ENCODE measurements at places on chromosomes 2 and 18. TPM values are rescaled to one million over a fixed set of nuclear protein-coding genes. Genes with fewer than 3 reads are reported as not detected.
A peak's percentile ranks its signal among the peaks of the same experiment; 100 is the strongest.

DNA sequence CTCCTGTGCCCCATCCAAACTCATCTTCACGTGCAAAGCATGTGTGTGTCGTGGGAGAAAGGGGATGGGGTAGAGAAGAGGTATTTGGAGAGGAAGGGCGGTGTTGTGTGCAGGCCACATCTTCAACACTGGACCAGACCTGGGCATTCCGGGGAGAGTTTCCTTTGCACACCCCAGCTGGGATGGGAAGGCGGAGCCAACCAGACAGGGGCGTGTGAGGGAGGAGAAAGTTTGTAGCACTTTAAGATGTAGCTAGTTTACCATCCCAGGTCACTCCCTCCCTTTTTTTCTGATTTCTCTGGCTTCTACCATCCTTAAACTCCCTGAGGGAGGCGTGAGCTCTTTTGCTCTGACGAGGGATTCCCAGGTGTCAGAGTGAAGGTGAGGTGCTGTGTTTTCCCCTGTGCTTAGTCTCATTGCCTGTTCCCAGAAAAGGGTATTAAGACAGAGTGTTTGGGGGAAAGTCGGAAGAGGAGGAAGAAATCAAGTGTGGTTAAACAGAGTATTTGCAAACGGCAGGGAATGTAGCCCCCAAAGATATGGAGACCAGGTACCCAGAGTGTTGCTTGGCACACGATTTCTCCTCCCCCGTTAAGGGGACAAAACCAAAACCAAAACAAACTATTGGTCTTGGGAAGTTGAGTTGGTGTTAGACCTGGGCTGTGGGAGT is 1.6 kb downstream of the SETBP1 start:
- H3K27me3 ChIP-seq, result no peaks in the 10 kb centered on the region
- peaks cover 59% of the 10 kb centered on the region for H3K4me1 ChIP-seq
- no peaks in the 10 kb centered on the region for H3K36me3 ChIP-seq

CDH2 gene
- total RNA-seq, result not detected

DNA sequence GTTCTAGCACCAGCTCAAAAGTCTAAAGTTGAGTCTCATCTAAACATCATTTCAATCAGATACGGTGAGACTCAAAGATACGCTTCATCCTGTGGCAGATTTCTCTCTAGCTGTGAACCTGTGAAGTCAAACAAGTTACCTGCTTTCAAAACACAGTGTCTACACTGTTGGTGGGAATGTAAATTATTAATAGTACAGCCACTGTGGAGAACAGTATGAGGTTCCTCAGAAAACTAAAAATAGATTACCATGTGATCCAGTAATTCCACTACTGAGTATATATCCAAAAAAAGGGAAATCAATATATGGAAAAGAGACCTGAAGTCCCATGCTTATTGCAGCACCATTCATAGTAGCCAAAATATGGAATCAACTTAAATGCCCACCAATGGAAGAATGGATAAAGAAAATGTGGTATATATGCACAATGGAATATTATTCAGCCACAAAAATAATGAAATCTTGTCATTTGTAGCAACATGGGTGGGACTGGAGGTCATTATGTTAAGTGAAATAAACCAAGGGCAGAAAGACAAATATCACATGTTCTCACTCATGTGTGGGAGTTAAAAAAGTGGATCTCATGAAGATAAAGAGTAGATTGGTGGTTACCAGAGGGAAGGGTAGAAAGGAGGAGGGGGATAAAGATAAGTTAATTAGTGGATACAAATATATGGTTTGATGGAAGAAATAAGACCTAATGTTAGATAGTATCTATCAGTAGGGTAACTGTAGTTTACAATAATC is 11.7 kb downstream of the UBR3 start:
- no peaks in the 10 kb centered on the region for H3K4me1 ChIP-seq
- H3K36me3 ChIP-seq, result peaks cover 3% of the 10 kb centered on the region
- no peak overlapping the region for H3K4me3 ChIP-seq
- no peak overlapping the region for H3K27ac ChIP-seq

DLX2 gene
- 0.52 TPM for total RNA-seq

C2orf15 gene
- total RNA-seq, result 1.0 TPM

DNA sequence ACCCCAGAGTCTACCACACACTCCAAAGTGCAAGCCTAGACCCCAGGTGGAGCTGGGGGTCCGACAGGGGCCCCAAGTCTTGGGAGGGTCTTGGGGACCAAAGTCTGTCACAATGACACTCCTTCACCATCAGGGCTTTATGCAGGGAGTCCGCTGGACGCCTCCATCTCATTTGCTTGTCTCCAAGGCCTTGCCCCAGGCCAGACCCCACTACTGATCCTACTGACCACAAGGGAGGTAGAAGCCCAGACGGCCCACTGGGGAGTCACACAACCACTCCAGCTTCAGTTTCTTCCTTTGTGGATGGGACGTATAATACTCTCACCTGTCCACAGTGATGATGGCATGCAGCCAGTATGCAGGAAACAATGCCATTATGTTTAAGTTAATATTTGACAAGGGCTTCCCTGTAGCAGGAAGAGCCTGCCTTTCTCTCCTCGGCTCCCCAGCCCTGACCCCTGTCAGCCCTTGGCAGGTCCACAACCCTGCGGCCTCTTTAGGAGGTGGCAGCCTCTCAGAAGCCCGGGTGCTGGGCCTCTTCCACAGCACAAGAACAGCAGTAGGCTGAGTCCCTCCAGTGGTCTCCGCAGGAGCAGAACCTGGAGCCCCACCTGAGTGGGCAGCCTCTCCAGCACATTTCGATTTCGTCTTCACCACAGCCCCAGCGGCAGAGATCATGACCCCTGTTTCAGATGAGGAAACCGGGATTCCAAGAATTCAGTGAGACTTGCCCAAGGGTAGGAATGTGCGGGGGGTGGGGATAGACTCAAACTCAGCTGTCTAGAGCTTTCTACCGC is 6.5 kb downstream of the BIN1 start:
- H3K4me1 ChIP-seq, result peaks cover under 1% of the 10 kb centered on the region
- H3K27ac ChIP-seq, result no peak overlapping the region
- H3K27me3 ChIP-seq, result no peaks in the 10 kb centered on the region
- no peak for DNase-seq
- H3K4me3 ChIP-seq, result no peak overlapping the region

- H3K4me1 ChIP-seq, result peaks cover 12% of the 10 kb centered on the region
- H3K36me3 ChIP-seq, result peaks cover 22% of the 10 kb centered on the region
- no peaks in the 10 kb centered on the region for H3K27me3 ChIP-seq
- H3K4me3 ChIP-seq, result no peak overlapping the region
These were observed 31.5 kb downstream of the STAT1 start for GRCh38 chr2:190982262-190983034.

GRCh38 chr18:44765456-44765855 is 84.8 kb downstream of the SETBP1 start:
- H3K27ac ChIP-seq, result peak overlapping the region; percentile 9
- DNase-seq, result no peak
- no peaks in the 10 kb centered on the region for H3K27me3 ChIP-seq

AKAIN1 gene
- total RNA-seq, result not detected

DNA sequence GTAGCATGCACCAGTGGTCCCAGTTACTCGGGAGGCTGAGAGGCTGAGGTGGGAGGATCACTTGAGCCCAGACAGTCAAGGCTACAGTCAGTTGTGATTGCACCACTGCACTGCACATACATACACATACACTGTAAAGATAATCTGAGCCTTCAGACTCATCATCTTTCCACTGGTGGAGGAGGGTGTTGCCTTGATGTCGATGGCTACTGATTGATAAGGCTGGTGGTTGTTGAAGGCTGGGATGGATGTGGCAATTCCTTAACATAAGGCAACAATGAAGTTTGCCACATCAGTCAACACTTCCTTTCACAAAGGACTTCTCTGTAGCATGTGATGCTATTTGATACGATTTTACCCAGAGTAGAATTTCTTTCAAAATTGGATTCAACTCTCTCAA is 118.8 kb downstream of the IKZF2 start:
- no peak for DNase-seq
- H3K4me1 ChIP-seq, result peaks cover 24% of the 10 kb centered on the region
- H3K27ac ChIP-seq, result no peak overlapping the region
- H3K36me3 ChIP-seq, result no peaks in the 10 kb centered on the region

- no peaks in the 10 kb centered on the region for H3K36me3 ChIP-seq
- DNase-seq, result no peak
- no peaks in the 10 kb centered on the region for H3K4me1 ChIP-seq
- H3K4me3 ChIP-seq, result no peak overlapping the region
- no peak overlapping the region for H3K27ac ChIP-seq
These were observed 498.6 kb downstream of the TXNL1 start for GRCh38 chr18:56139792-56140254.

DNA sequence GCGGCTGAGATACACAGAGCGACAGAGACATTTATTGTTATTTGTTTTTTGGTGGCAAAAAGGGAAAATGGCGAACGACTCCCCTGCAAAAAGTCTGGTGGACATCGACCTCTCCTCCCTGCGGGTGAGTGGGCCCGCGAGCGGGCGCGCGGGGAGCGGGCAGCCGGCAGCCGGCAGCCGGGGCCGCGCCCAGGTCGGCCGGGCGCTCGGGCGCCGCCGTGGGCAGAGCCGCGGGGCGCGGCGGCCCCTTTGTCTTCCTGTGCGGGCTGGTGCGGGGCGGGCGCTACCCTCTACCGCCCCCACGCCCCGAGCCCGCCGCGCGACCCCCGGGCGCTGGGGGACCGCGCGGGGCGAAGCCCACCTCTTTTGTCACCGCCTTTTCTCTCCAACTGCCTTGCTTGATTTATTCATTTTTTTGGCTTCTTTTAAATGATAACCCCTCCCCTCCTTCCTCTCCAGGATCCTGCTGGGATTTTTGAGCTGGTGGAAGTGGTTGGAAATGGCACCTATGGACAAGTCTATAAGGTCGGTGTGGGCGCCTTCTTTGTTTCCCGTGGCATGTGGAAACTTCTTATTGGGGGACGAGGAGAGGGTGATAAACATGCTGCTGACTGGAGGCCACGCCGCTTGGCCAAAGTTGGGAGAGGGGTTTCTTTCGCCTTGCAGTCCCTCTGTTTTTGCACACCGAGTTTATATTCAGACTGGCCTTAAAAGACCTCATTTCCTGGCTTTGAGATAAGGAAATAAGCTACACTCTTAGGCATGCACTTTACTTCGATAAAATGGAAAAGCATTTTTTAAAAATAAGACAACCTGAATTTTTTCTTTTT is 722 bp downstream of the MAP4K4 start:
- peak overlapping the region; percentile 84 for H3K4me3 ChIP-seq
- DNase-seq, result peak; percentile 64
- no peaks in the 10 kb centered on the region for H3K27me3 ChIP-seq
- peak overlapping the region; percentile 78 for H3K27ac ChIP-seq

CCDC68 gene
- 0.34 TPM for total RNA-seq

REG3A gene
- not detected for total RNA-seq

DNA sequence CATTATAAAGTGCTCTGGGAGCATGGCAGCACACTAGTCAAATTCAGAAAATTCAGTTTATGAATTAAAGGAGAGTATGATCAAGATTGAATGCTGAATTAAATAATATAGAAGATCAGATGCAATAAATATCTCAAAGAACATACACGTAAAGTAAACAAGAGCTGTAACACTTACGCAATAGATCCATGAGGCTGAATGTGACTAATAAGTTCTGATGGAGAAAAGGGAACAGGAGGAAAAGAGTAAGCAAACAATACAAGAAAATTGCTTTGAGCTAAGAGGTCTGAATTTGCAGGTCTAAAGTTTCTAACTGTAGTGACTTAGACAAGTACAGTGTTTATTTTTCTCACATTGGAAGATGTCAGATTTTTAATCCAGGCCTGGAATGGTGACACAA is 646.7 kb upstream of the ZNF804A start:
- no peaks in the 10 kb centered on the region for H3K36me3 ChIP-seq
- H3K4me3 ChIP-seq, result no peak overlapping the region
- no peaks in the 10 kb centered on the region for H3K27me3 ChIP-seq
- no peak for DNase-seq
- H3K27ac ChIP-seq, result no peak overlapping the region
- H3K4me1 ChIP-seq, result no peaks in the 10 kb centered on the region

GRCh38 chr2:66555091-66555490 is 120.2 kb downstream of the MEIS1 start:
- no peak overlapping the region for H3K4me3 ChIP-seq
- no peaks in the 10 kb centered on the region for H3K4me1 ChIP-seq
- H3K36me3 ChIP-seq, result no peaks in the 10 kb centered on the region

- H3K4me3 ChIP-seq, result no peak overlapping the region
- H3K4me1 ChIP-seq, result peaks cover 13% of the 10 kb centered on the region
- no peak for DNase-seq
- H3K27me3 ChIP-seq, result no peaks in the 10 kb centered on the region
- no peak overlapping the region for H3K27ac ChIP-seq
These were observed 286.7 kb upstream of the CYRIA start for GRCh38 chr2:16952368-16952767.

GRCh38 chr2:85702800-85703199 is 8.6 kb downstream of the GNLY start:
- no peak overlapping the region for H3K27ac ChIP-seq
- DNase-seq, result no peak
- no peaks in the 10 kb centered on the region for H3K27me3 ChIP-seq

DNA sequence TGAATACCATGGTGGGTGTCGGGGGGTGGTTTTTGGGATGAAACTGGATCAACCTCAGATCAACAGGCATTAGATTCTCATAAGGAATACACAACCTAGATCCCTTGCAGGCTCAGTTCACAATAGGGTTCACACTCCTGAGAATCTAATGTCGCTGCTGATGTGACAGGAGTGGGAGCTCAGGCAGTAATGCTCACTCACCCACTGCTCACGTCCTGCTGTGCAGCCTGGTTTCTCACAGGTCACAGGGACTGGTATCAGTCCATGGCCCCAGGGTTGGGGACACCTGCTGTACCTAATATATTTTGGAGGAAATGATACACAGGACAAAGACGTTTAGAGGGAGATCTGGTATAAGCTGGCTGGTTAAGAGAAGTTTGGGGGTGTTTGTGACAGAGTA is 338.8 kb downstream of the PLCL1 start:
- H3K27me3 ChIP-seq, result no peaks in the 10 kb centered on the region
- no peak for DNase-seq
- no peak overlapping the region for H3K27ac ChIP-seq
- no peaks in the 10 kb centered on the region for H3K4me1 ChIP-seq
- H3K4me3 ChIP-seq, result no peak overlapping the region

HOXD1 gene
- total RNA-seq, result not detected

Measured in B cell (primary cell).